ENCODE measurements at places on chromosomes 1 and 21. TPM values are rescaled to one million over a fixed set of nuclear protein-coding genes. Genes with fewer than 3 reads are reported as not detected.

DNA sequence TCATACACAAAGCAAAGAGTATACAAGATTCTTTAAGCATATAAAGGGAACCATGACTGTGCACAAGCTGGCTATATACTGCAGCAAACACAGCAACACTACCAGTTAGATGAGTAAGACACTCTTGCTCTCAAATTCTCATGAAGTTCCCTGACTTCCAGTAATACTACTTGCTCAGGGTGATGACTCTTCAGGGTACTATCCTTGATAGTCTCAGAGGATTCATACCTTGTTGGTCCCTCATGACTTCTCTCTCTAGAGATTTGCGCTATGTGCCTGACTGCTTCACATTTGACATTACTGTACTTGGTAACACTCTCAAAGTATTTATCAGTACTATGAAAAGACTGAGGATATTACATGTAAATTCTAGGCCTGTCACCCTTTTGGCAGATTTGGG lies 159.8 kb upstream of the ZRANB2 start:
- peak; percentile 12 for DNase-seq

DNA sequence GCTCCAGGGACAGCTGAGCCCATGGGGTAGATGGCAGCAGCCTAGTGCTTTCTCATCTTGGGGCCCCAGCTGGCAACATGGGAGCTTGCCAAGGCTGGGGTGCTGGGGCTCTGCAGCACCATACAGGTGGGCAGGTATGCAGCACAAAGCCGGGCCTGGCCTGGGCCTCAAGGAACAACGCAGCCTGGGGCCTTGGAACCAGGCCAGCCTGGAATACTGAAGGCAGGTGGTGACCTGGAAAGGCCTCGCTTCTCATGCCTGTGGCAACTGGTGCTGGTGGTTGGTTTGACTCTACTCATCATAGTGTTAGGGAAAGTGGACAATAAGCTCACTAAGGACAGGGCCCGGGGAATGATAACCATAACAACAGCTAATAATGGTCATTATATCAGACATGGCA lies 27.0 kb upstream of the SDHB start:
- no peak for DNase-seq

DNA sequence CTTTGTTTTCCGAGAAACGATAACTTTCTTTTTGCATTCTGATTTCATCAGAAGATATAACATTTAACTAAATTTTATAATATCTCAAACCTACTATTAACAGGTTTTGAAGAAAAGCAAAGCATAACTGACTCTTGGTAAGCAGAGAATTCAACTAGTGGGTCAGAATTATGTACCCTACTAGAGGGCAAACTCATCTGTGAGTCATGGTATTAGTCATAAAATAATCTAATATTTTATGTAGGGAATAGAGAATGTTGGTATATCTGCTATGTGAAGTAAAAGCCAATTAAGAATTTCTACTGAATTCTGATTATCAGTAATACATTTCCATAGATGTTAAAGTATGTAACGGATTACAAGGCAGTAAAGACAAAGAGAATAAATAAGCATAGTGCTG lies 56.8 kb downstream of the USP1 start:
- peak; percentile 45 for DNase-seq

DNA sequence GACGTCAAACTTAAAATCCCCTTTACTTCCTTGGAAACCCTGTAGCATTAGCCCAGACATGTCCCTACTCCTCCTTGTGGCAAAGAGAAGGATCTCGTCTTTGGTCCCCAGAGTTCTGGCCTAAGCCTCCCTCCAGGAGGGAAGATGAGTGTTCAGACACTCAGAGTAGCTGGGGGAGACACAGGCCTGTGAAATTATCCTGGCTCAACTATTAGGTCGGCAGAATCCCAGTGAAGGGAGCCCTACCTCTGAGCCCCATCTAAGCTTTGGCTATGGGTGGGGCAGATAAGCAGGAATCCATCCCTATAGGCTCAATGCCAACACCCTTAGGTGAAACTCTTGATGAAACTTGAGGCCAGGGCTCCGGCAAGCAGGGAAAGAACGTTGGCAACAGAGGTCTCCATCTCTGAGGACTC lies 1.7 kb upstream of the SFN start:
- DNase-seq = peak; percentile 46

- DNase-seq = no peak
Measured at GRCh38 chr1:100543640-100544039, 5.7 kb downstream of the GPR88 start.

GRCh38 chr1:151537112-151537511 lies 3.0 kb upstream of the TUFT1 start:
- DNase-seq = peak; percentile 99

- no peak for DNase-seq
Measured at GRCh38 chr1:6274102-6274501, 13.2 kb upstream of the GPR153 start.

DNA sequence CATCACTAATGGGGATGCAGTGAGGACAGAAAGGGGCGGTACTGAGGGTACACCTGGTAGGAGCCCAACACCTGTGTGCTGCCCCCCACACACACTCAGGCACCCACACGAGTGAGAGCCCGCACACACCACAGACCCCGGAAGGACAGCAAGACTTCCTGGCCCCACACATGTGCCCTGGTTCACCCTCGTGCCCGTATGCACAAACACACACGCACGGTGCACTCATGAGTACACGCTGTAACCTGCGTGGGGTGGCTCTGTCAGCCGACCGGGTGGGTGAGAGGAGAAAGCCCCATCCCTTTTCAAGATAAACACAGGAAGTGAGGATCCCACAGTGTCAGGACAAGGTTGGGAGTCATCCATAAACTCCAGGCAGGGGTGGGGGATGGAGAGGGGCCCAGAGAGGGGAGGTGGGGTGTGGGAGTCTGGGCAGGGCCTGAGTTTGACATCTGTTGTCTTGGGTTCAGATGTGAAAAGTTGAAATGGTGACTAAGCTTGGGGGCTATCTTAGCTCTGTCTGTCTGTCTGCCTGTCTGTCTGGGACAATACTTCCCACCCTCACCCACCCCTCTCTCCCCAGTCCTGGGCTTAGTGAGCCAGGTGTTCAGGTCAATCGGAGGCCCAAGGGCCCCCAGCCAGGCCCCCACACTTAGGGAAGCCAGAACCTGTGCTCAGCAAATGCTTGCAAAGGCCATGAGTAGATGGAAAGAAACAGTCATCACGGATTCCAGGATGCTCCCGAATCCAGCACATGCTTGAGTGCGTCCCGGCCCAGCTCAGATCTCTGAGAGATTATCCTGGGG lies 119.8 kb upstream of the ZBTB40 start:
- no peak for DNase-seq

GRCh38 chr1:160109686-160110085 lies 5.9 kb upstream of the ATP1A2 start:
- DNase-seq = no peak

GRCh38 chr1:12201352-12202189 lies 28.3 kb upstream of the VPS13D start:
- no peak for DNase-seq

DNA sequence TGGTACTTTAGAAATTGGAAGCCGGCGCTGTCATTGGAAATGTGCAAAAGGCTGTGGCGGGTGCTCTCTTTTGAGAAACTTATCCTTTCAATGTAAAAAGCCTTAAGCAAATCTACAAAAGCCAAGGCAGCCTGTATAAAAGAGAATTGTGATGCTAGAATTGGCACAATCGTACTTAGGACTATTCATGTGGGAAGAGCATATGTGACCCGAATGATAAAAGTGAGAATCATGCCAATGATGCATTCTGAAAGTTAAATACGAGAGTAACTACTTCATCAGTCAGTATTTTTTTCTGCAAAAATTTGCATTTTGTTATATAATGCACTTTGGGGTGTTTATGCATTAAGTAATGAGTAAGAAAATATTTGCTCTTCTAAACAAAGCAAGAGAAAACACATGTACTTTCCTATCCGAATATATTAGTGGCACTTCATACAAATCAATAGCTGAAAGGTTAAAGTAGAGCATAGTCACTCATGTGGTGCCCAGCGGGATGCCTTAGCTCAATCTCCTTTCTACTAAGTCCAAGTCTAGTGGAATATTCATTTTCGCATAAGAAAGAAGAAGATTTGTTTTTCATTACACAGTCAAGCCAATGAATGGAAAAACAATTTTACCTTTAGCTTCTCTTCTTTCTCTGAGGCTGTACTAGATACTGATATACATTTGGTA lies 1256.6 kb upstream of the B3GALT2 start:
- DNase-seq = no peak

- no peak for DNase-seq
Measured at GRCh38 chr1:170085091-170085490, 10.6 kb upstream of the KIFAP3 start.

DNA sequence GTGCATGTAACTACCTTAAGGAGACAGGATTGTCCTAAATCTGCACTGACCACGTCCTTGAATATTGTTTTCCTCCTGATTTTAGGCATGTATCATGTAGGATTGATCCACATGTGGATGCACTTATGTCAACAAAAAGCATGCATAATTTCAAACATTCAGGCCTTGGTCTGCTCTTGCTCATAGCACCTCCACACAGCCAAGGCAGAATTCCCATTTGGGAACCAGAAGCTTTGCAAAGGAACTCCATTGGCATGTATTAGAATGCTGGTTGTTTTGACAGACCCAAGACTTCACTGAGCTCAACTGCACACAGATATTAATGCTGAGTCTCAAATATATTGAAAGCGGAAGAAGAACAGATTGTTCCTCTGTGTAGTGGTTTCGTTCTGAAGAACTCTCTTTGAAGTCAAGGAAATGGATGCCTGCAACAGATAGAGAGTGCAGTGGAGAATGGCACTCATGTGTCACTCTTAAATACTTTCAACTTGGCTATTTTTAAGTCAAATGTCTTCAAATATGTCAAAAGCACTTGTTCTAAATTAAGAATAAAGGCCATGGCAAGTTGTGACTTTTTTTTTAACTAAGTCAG lies 387.6 kb downstream of the LTN1 start:
- DNase-seq = no peak

DNA sequence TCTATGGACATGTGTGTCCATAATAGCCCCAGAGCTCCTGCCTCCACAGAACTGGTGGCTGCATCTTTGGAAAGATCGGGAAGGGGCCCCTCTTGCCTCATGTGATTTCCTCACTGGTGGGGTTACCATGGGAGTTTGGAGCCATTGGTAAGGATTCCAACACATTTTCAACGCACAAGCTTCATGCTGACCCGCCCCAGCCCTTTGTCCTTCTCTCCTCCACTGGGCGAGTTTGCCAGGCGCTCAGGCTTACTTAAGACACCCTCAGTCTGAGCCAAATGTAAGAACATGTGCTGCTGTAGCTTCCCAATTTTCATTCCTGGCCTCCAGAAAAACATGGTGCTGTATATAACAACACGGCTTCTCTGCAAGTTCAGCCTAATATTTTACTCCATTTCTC lies 72.4 kb downstream of the ATP5PO start:
- no peak for DNase-seq

GRCh38 chr21:27359141-27359540 lies 392.3 kb upstream of the ADAMTS5 start:
- DNase-seq = peak; percentile 42

- DNase-seq = peak; percentile 53
Measured at GRCh38 chr1:228884615-228885566, 149.6 kb downstream of the RHOU start.

- no peak for DNase-seq
Measured at GRCh38 chr1:48670234-48671020, 106.3 kb downstream of the BEND5 start.

DNA sequence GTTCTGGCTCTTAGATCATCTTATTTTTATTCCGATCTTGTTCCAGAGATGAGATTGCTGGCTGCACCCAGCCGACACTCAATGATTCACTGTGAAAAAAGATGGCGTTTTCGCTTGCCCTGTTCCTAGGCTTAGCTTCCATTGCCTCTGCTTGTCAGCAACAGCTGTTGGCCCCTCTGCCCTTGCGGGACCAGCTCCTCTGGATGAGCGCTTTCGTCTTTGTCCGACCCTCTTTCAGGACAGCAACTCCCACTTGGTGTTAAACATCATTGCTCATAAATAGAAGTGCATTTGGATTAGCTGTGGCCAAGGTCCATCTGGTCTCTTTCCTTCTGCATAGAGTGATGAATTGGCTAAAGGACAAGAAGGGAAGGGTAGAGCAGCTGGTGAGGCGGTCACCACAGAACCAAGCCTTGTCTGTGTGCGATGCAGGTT lies 43.5 kb upstream of the SCCPDH start:
- DNase-seq = peak; percentile 5

DNA sequence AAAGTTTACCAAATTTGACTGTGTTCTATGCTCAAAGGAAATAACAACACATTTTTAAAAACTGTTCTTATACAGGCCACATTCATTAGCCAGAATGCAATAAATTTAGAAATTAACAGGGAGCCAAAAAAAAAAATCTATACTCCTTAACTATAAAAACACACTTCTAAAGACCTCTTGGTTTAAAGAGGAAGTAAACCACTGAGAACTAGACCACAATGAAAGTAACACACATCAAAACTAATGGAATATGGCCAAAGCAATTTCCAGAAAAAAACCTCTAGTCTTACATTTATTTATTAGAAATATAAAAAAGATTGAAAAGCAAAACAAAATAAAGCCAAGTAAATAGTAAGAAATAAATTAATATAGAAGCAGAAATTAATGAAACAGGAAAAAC lies 48.9 kb upstream of the GADD45A start:
- DNase-seq = no peak

DNA sequence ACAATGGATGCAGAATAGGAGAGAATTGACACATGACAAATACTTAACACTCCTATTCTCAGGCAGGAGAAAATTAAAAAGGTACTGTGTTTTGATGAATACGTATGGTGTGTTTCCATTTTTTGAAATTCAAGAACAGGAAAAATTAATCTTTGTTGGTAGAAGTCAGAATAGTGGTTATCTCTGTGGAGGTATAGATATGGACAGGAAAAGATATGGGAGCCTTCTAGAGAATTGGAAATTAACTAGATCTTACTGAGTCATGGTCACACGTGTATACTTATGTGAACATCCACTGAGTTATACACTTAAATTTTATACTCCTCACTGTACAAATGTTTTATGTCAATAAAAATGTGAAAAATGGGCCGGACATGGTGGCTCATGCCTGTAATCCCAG lies 9.9 kb upstream of the TUT4 start:
- no peak for DNase-seq

- DNase-seq = no peak
Measured at GRCh38 chr1:37134599-37134998, 100.3 kb upstream of the GRIK3 start.

GRCh38 chr1:51519865-51520699 lies 1.0 kb upstream of the EPS15 start:
- peak; percentile 86 for DNase-seq

The ZFP69 gene
- polyA plus RNA-seq = 1.2 TPM

The HSF2BP gene
- 0.63 TPM for polyA plus RNA-seq

The WDR64 gene
- polyA plus RNA-seq = not detected

The HSPB7 gene
- 4.3 TPM for polyA plus RNA-seq

The PDC gene
- not detected for polyA plus RNA-seq

The AXDND1 gene
- polyA plus RNA-seq = not detected

The GPR3 gene
- polyA plus RNA-seq = 4.8 TPM

The MNDA gene
- polyA plus RNA-seq = not detected

The SPRR2A gene
- polyA plus RNA-seq = not detected

The PAFAH2 gene
- 7.2 TPM for polyA plus RNA-seq

The FCRL6 gene
- polyA plus RNA-seq = not detected

The B3GALT2 gene
- polyA plus RNA-seq = 1.1 TPM

The RXFP4 gene
- polyA plus RNA-seq = not detected

Measured in IMR-90 (cell line).